Activated CD4-positive, alpha-beta T cell treated with anti-CD3 and anti-CD28 coated beads, Interleukin-2, amount 50 U/mL, for 16 hours (primary cell): ENCODE measurements at places on chromosomes 3 and 15.

DNA sequence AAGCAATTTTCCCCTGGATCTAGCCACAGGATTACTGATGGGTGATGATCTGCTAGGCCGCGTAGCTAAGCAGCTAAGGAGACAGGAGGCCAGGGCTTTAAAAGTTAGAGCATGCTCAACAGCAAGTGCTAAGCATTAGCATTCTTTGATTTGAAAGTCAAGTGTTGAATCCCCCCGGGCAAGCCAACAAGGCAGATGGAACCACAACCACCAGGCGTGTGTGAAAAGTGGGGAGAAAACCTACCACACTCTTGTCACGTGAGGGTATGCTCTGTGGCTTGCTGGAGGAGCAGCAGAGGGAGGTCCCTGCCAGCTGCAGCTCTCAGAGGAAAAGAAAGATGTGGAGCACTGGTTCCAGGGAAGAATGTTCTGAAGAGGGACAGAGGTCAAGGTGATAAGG is 20.9 kb downstream of the SLC51A start:
- no peak for DNase-seq

GRCh38 chr15:60614028-60614427 is 135.1 kb upstream of the ICE2 start:
- DNase-seq, result no peak

DNA sequence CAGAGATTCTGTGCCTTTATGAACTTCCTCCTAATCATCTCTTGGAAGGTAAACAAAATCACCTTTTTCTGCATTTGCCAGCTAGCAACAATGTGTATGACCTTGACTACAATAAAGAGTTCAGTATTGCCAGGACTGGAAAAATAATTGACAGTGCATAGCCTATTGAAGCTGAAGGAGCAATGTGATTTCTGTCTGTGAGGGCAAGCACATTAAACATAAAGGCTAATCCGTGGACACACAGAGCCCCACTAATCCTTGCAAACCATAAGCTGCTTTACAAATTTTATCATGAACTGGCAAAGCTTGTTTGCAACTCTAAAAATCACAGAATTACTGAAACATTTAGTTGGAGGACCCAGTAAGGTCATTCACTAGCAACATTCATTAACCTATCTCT is 563.8 kb downstream of the PYDC2 start:
- no peak for DNase-seq

GRCh38 chr3:150469931-150470740 is 62.0 kb downstream of the TSC22D2 start:
- DNase-seq, result no peak
